Esophagus muscularis mucosa (tissue), 4 donors: ENCODE measurements at places on chromosomes 4 and X.
A peak's percentile ranks its signal among the peaks of the same experiment; 100 is the strongest.

DNA sequence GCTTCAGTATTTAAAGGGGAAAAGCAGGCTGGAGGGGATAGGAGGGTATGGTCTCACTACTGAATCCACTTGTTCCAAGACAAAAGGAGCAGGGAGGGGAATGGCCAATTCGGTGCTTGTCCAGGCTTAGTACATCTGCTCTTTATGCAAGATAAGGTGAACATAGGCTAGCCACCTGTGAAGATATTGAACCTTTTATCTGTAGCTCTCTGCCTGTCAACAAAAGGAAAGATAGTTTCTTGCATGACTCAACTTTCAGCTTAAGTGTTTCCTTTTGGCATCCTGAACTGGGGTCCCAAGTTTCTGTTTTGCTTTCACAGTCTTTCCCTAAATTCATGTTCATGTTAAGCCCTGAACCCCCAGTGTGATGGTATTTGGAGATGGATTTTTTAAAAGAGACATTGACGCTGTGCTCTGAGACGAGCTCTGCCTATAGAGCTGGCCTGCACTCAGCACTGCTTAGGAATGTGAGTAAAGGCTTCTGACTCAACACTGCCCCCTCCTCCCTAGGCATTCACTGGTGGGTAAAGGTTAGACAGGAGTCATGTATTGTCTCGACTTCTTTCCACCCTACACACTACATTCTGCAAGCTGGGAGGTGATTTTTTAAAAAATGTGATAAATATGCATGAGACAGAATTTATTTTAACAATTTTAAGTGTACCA lies 28.2 kb downstream of the FAM149A start:
- no peak overlapping the region for H3K4me3 ChIP-seq
- peaks cover 6% of the 10 kb centered on the region for H3K4me1 ChIP-seq
- H3K27me3 ChIP-seq, result no peaks in the 10 kb centered on the region
- H3K27ac ChIP-seq, result no peak overlapping the region
- no peaks in the 10 kb centered on the region for H3K36me3 ChIP-seq

DNA sequence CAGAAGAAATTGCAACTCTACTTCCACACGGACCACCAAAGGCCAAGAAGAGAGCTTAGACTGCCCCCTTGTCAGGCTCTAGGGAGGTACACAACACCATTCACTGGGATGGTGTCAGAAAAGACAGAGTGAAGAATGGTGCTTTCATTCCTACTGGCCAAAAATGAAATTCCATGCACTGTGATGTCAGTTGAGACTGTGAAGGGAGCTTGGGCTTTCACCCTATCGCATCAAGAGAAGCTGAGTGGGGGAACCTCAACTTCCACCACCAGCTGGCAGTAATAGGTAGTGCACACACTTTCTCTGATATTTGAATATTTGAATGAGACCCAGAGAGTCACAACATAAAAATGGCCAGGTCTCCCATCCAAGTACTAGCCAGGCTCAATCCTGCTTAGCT lies 65.9 kb downstream of the ZNF711 start:
- H3K36me3 ChIP-seq, result no peaks in the 10 kb centered on the region
- no peaks in the 10 kb centered on the region for H3K27me3 ChIP-seq
- DNase-seq, result no peak

DNA sequence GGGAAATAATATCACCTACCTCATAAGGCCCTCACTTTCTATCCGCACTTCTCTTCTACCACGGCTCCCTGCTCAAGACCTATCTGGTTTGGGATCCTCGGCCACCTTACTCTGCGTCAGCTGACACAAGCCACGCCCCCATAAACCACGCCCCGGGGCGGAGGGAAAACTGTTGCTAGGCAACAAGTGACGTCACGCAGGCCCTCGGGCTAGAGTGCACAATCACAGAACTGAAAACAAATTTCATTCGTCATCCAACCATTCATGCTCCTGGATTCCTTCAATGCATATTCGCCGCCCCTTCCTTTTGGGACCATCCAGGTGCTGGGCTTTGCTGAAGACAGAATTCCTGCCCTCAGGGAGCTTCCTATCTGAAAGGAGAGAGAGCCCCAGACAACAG lies 66.3 kb downstream of the SMC1A start:
- no peaks in the 10 kb centered on the region for H3K36me3 ChIP-seq
- no peaks in the 10 kb centered on the region for H3K4me1 ChIP-seq
- no peak overlapping the region for H3K27ac ChIP-seq
- H3K4me3 ChIP-seq, result no peak overlapping the region

DNA sequence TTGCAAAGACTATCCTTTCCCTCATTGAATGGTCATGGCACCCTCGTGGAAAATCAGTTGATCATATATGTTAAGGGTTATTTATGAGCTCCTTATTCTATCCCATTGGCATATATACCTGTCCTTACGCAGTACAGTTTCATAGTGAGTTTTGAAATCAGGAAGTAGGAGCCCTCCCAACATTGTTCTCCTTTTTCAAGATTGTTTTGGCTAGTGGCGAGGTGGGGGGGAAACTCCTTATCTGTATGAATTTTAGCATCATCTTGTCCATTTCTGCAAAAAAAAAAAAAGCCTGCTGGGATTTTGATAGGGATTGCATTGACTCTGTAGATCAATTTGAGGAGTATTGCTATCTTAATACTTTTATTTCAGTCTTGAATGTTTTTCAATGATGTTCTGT lies 2.5 kb upstream of the USP9X start:
- H3K27ac ChIP-seq, result no peak overlapping the region
- no peak overlapping the region for H3K4me3 ChIP-seq
- H3K27me3 ChIP-seq, result no peaks in the 10 kb centered on the region
- no peaks in the 10 kb centered on the region for H3K36me3 ChIP-seq
- no peak for DNase-seq

- no peaks in the 10 kb centered on the region for H3K36me3 ChIP-seq
- no peak overlapping the region for H3K4me3 ChIP-seq
- DNase-seq, result no peak
- H3K27ac ChIP-seq, result no peak overlapping the region
Observed at GRCh38 chr4:164307262-164307661, 446.7 kb upstream of the SMIM31 start.

- no peaks in the 10 kb centered on the region for H3K27me3 ChIP-seq
- no peaks in the 10 kb centered on the region for H3K4me1 ChIP-seq
- H3K27ac ChIP-seq, result no peak overlapping the region
- peaks cover 4% of the 10 kb centered on the region for H3K36me3 ChIP-seq
Observed at GRCh38 chrX:18956303-18957032, 27.4 kb downstream of the PHKA2 start.

- H3K27ac ChIP-seq, result no peak overlapping the region
- no peak for DNase-seq
- H3K4me1 ChIP-seq, result no peaks in the 10 kb centered on the region
- H3K27me3 ChIP-seq, result no peaks in the 10 kb centered on the region
- H3K4me3 ChIP-seq, result no peak overlapping the region
- H3K36me3 ChIP-seq, result no peaks in the 10 kb centered on the region
Observed at GRCh38 chr4:102693861-102694260, 66.9 kb downstream of the MANBA start.

- no peaks in the 10 kb centered on the region for H3K27me3 ChIP-seq
- no peak overlapping the region for H3K4me3 ChIP-seq
- no peaks in the 10 kb centered on the region for H3K36me3 ChIP-seq
- no peak overlapping the region for H3K27ac ChIP-seq
- DNase-seq, result no peak
- no peaks in the 10 kb centered on the region for H3K4me1 ChIP-seq
Observed at GRCh38 chr4:48329193-48329592, 12.1 kb upstream of the SLAIN2 start.

- no peaks in the 10 kb centered on the region for H3K4me1 ChIP-seq
- no peak overlapping the region for H3K4me3 ChIP-seq
- no peaks in the 10 kb centered on the region for H3K36me3 ChIP-seq
- H3K27ac ChIP-seq, result no peak overlapping the region
- no peaks in the 10 kb centered on the region for H3K27me3 ChIP-seq
Observed at GRCh38 chr4:88533088-88533790, 9.7 kb upstream of the PYURF start.

- H3K4me1 ChIP-seq, result no peaks in the 10 kb centered on the region
- no peak overlapping the region for H3K27ac ChIP-seq
- no peak overlapping the region for H3K4me3 ChIP-seq
- no peaks in the 10 kb centered on the region for H3K27me3 ChIP-seq
- H3K36me3 ChIP-seq, result no peaks in the 10 kb centered on the region
- DNase-seq, result no peak
Observed at GRCh38 chrX:13285229-13285628, 34.6 kb downstream of the ATXN3L start.

GRCh38 chr4:88503344-88503743 lies 20.2 kb downstream of the PYURF start:
- H3K36me3 ChIP-seq, result peaks cover 36% of the 10 kb centered on the region
- DNase-seq, result no peak
- no peaks in the 10 kb centered on the region for H3K4me1 ChIP-seq

GRCh38 chrX:11395859-11396258 lies 102.6 kb downstream of the AMELX start:
- H3K36me3 ChIP-seq, result no peaks in the 10 kb centered on the region
- H3K4me3 ChIP-seq, result no peak overlapping the region
- DNase-seq, result no peak
- no peaks in the 10 kb centered on the region for H3K27me3 ChIP-seq

GRCh38 chr4:148893095-148893494 lies 450.9 kb upstream of the NR3C2 start:
- no peaks in the 10 kb centered on the region for H3K36me3 ChIP-seq
- H3K4me1 ChIP-seq, result no peaks in the 10 kb centered on the region
- no peak for DNase-seq
- H3K27me3 ChIP-seq, result no peaks in the 10 kb centered on the region
- H3K4me3 ChIP-seq, result no peak overlapping the region

GRCh38 chr4:10385994-10386394 lies 71.2 kb downstream of the ZNF518B start:
- no peaks in the 10 kb centered on the region for H3K4me1 ChIP-seq
- H3K27me3 ChIP-seq, result no peaks in the 10 kb centered on the region
- H3K4me3 ChIP-seq, result no peak overlapping the region

DNA sequence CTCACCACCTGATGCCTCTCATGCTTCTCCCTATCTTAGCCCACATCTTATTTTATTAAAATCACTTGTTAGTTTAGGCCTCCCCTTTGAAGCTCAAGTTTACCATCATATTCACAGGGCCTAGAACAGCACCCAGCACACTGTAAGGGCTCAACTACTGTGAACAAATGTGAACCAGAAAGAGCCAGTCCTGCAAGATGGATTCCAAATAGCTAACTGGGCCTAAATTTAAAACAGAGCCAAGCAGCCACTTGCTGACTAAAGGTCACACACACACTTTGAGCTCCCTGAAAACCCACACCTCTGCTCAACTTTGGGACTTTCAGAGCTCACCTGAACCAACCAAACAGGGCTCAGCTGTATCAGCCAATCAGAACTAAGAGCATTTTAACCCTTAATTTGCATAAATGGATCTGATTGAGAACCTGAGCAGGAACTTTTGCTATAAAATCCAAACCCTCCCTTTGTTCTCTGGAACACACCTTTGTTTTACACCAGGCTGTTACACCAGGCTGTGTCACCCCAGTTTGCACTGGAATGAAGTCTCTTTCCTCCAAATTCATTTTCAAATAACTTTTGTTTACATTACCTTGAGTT lies 62.1 kb upstream of the EXOC1L start:
- H3K36me3 ChIP-seq, result no peaks in the 10 kb centered on the region
- H3K4me1 ChIP-seq, result no peaks in the 10 kb centered on the region
- H3K27me3 ChIP-seq, result no peaks in the 10 kb centered on the region
- no peak overlapping the region for H3K4me3 ChIP-seq
- no peak overlapping the region for H3K27ac ChIP-seq

GRCh38 chrX:21374994-21375707 lies 933 bp downstream of the CNKSR2 start:
- DNase-seq, result no peak
- no peaks in the 10 kb centered on the region for H3K27me3 ChIP-seq
- H3K27ac ChIP-seq, result peak overlapping the region; percentile 79
- no peaks in the 10 kb centered on the region for H3K4me1 ChIP-seq
- no peaks in the 10 kb centered on the region for H3K36me3 ChIP-seq
- H3K4me3 ChIP-seq, result peak overlapping the region; percentile 64

GRCh38 chrX:9942086-9942485 lies 25.1 kb upstream of the CLDN34 start:
- no peak overlapping the region for H3K4me3 ChIP-seq
- no peaks in the 10 kb centered on the region for H3K27me3 ChIP-seq
- no peaks in the 10 kb centered on the region for H3K36me3 ChIP-seq
- H3K27ac ChIP-seq, result no peak overlapping the region
- DNase-seq, result no peak

DNA sequence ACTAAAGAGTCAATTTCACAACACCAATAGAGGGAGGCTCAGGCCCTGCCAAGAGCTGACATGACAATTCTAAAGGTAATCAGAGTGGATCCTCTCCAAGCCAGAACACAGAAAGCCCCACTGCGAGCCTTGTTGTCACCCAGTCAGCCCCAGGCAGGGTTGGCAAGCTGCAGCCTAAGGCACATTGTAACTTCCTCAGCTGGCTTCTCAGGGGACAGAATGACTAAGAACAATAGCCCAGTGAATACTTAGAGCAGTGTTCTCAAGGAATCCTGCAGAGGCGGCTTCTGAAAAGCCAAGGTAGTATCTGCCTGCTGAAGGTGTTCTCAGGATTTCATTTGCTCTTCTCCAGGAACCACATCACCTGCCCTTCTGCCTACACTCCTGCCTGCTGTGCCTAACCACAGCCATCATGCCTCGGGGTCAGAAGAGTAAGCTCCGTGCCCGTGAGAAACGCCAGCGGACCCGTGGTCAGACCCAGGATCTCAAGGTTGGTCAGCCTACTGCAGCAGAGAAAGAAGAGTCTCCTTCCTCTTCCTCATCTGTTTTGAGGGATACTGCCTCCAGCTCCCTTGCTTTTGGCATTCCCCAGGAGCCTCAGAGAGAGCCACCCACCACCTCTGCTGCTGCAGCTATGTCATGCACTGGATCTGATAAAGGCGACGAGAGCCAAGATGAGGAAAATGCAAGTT lies at the start of gene MAGEB4:
MAGEB4 (plus strand) TSS at position 277 of the 692 bp plus-strand sequence; CDS start at position 413, 136 bp downstream.
- no peak within 1 kb of the TSS for H3K4me3 ChIP-seq
- no peaks in the 10 kb centered on the region for H3K27me3 ChIP-seq
- H3K27ac ChIP-seq, result no peak within 1 kb of the TSS
- DNase-seq, result no peak

GRCh38 chr4:187666034-187666433 lies 329.5 kb upstream of the ZFP42 start:
- H3K4me1 ChIP-seq, result peaks cover 26% of the 10 kb centered on the region
- no peak overlapping the region for H3K27ac ChIP-seq
- no peaks in the 10 kb centered on the region for H3K36me3 ChIP-seq
- H3K27me3 ChIP-seq, result no peaks in the 10 kb centered on the region
- no peak overlapping the region for H3K4me3 ChIP-seq

GRCh38 chr4:105350859-105351490 lies 122.9 kb downstream of the PPA2 start:
- no peaks in the 10 kb centered on the region for H3K27me3 ChIP-seq
- H3K4me1 ChIP-seq, result no peaks in the 10 kb centered on the region
- H3K36me3 ChIP-seq, result no peaks in the 10 kb centered on the region

DNA sequence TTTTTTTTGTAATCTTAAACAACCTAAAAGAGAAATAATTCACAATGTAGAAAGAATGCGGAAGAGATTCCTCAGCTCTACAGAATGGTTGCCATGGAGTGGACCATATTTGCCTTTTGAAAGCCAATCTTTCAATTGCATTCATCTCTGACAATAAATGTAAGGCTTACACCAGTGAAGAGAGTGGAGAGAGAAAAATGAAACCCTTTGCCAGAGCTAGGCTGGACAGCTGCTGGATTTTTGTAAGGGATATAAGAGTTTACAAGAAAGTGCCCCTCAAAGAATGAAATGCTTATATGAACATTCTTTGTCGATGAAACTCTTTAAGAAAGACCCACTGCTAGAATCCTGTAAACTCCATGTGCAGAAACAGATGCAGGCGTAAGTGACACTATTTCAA lies 66.0 kb upstream of the FAT1 start:
- DNase-seq, result no peak
- H3K4me1 ChIP-seq, result peaks cover 3% of the 10 kb centered on the region
- H3K36me3 ChIP-seq, result no peaks in the 10 kb centered on the region
- H3K27me3 ChIP-seq, result no peaks in the 10 kb centered on the region
- no peak overlapping the region for H3K27ac ChIP-seq

- peaks cover under 1% of the 10 kb centered on the region for H3K36me3 ChIP-seq
- no peaks in the 10 kb centered on the region for H3K4me1 ChIP-seq
- DNase-seq, result no peak
Observed at GRCh38 chr4:1809754-1810502, 16.8 kb downstream of the FGFR3 start.
